Endodermal cell (in vitro differentiated cells): ENCODE measurements at places on chromosomes 4 and X. TPM values are rescaled to one million over a fixed set of nuclear protein-coding genes. Genes with fewer than 3 reads are reported as not detected.

- no peak for DNase-seq
Observed at GRCh38 chr4:22614114-22614513, 78.6 kb upstream of the GBA3 start.

DNA sequence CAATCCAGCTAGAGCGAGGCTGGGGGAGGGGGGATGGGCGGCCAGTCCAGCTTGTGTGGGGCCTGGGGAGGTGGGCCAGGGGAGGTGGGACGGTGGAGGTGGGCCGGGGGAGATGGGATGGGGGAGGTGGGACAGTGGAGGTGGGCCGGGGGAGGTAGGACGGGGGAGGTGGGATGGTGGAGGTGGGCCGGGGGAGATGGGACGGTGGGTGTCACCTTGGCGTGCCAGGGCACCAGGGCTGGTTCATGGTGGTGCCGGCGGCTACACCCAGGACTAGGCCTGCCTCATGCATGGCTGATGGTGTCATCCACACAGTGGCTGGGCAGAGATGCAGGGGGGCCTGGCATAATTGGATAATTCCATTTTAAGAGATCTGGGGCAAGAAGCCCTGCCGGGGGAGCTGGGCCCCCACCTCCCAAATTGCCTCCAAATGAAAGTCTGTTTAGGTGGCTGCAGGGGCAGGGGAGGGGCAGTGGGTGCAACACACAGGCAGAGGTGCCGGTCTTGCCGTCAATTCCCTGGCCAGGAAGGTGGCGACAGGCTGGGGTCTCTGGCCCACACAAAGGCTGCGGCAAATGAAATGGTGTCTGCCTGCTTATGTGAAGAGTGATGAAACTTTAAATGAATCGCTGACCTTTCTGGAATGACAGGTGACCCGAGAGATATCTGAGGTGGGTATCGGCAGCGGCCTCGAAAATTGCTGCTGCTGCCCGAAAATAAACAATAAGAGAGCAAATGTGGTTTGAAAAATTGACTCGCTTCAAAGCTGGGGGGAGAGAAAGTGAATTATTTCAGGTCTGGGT is 82.1 kb downstream of the FAM53A start:
- DNase-seq: no peak

The CTPS2 gene
- 67.2 and 71.1 TPM in 2 replicates for total RNA-seq

The GPR101 gene
- total RNA-seq: not detected in 2 replicates

- no peak for DNase-seq
Observed at GRCh38 chr4:113837397-113837796, 75.9 kb upstream of the CAMK2D start.

The GLRA2 gene
- total RNA-seq: not detected in 2 replicates

DNA sequence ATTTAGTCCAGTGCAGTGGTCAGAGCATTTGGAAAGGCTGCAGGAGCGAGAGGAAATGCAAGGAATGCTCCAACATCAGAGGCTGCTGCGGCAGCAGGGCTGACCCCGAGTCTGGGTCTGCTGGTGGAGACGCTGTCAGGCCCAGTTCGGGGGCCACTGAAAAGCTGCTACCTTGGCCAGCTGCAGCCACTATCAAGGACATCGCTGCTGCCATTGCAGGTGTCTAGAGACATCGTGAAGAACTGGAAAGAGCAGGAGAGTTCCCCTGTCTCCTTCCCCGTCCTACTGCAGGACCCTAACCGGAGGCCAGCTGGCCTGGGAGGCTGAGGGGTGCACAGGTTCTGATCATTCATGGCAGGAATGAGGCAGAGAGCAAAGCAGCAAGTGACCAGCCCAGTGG is 29.5 kb upstream of the GPR78 start:
- DNase-seq: peak; percentile 43

The ITIH6 gene
- total RNA-seq: not detected in 3 replicates

- DNase-seq: no peak
Observed at GRCh38 chr4:54187148-54187547, 41.9 kb upstream of the PDGFRA start.

The TMPRSS11F gene
- total RNA-seq: not detected in 2 replicates

- DNase-seq: no peak
Observed at GRCh38 chr4:20505927-20506326, 194.3 kb upstream of the PACRGL start.

DNA sequence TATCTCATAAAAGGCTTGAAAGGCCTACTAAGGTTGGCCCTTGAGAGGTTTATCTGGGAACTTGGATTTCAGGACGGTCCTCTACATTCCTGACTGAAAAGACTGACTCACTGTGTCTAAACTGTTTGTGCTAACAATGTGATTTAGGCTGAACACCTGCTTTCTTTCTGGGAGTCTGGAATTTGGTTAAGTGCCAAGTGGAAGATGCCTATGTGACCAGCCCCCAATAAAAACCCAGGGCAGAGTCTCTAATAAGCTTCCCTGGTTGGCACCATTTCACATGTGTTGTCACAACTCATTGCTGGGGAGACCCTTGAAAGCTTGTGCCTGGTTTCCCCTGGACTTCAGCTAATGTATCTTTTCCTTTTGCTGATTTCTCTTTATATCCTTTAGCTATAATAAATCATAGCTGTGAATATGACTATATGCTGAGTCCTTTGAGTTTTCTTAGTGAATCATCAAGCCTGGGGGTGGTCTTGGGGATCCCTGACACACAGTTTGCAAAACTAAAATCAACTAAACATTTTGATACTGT is 55.1 kb downstream of the GPR82 start:
- no peak for DNase-seq

GRCh38 chr4:25938787-25939186 is 24.8 kb downstream of the SMIM20 start:
- DNase-seq: no peak

- no peak for DNase-seq
Observed at GRCh38 chr4:28675582-28675981, 1814.9 kb downstream of the STIM2 start.

DNA sequence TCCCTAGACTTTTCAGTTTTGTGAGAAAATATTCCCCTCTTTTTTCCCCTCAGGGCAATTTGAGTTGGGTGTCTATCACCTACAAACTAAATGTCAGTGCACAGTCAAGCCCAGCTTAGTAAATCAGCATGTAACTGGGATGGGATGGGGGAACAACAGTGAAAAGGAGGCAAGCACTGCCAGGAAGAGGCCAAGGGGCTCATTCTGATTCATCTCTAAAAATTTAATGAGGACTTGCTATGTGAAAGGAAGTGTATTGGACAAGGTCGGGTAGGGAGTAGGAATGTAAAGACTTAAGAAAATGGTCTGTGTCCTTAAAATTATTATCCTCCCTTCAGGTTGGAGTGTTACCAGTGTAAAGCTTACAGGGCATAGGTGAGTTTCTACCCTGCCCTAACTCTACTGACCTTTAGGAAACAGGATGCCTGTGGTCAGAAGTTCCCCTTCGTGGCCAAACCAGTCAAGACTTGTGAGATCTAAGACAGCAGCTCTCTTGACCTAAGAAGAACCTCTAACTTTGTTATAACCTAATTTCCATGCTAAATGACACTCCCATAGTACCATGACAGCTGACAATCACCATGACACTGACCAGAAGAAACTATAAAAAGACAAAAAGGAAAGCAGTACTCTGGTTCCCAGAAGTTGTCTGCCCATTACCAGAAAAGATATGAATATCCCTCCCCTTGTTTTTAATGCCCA is 194.4 kb upstream of the LDB2 start:
- no peak for DNase-seq
